ENCODE measurements at places on chromosomes 6 and 20.

DNA sequence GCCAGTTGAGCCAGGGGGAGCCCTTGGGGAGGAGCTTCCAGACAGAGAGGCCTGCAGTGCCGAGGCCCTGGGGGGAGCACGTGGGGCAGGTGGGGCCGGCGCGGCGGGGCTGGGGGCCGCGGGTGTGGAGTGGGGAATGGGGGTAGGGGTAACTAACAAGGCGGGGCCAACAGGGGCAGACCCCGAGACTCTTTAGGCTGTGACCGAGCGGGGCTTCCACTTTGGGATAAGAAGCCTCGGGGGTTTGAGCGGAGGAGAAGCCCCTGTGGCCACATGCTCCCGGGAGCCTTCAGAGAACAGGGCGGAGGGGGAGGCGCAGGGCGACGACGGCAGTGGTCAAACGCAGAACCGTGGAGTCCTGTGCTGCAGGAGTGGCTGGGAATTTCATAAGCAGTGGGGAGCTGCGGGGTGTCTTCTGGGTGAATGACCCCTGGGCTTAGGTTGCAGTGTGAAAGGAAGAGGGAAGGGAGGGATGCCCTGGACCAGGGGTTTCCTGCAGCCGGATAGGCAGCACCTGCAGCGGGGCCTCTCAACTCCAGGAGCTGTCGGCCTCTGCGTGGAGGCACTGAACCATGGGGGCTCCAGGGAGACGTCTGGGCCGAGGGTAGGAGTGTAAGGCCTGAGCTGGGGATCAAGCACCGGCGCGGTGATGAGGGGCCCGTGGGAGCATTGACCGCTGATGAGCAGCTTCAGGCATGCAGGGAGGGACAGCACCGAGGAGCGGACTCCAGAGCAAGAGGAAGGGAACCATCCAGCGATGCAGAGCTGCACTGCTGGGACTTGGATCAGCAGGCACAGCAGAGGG is 121.0 kb downstream of the SYNDIG1 start:
- no peak for DNase-seq

DNA sequence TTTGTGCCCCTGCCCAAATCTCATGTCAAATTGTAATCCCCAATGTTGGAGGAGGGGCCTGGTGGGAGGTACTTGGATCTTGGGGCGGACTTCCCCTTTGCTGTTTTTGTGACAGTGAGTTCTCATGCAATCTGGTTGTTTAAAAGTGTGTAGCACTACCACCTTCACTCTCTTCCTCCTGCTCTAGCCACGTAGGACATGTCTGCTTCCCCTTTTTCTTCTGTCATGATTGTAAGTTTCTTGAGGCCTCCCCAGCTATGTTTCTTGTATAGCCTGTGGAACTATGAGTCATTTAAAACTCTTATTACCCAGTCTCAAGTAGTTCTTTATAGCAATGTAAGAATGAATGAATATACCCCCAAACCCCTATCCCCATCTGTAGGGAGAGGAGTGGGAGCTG is 1013.7 kb upstream of the MAP3K7 start:
- no peak for DNase-seq

- DNase-seq, result no peak
Measured at GRCh38 chr6:52546678-52547077, 30.2 kb downstream of the TRAM2 start.

DNA sequence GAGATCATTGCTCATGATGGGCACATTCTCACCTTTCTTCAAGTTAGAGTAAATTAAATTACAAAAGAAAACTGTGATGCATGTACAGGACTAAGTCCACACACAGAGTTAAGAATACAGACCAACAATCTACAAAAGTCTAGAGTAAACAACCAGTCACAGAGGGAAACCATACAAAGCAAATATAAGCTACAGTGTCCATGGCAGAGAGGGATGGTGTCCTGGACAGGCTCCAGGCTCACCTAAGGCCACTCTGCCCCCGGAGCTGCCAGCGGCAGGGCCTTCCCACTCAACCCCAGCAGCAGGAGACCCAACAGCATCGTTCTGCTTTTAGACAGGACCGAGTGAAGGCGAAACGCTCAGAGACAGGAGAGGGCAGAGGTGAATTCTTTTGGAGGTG is 16.0 kb downstream of the PDE10A start:
- DNase-seq, result no peak

DNA sequence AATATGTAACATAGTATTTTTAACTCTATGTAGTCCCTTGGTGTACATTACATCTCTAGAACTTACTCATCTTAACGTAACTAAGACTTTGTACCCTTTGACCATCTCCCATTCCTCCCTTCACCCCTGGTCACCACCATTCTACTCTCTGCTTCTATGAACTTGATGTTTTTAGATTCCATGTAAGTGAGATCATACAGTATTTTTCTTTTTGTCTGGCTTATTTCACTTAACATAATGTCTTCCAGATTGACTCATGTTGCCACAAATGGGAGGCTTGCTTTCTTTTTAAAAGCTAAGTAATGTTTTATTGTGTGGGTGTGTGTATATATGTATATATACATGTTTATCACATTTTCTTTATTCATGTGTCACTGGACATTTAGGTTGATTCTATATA is 55.8 kb downstream of the TMEM200A start:
- no peak for DNase-seq

DNA sequence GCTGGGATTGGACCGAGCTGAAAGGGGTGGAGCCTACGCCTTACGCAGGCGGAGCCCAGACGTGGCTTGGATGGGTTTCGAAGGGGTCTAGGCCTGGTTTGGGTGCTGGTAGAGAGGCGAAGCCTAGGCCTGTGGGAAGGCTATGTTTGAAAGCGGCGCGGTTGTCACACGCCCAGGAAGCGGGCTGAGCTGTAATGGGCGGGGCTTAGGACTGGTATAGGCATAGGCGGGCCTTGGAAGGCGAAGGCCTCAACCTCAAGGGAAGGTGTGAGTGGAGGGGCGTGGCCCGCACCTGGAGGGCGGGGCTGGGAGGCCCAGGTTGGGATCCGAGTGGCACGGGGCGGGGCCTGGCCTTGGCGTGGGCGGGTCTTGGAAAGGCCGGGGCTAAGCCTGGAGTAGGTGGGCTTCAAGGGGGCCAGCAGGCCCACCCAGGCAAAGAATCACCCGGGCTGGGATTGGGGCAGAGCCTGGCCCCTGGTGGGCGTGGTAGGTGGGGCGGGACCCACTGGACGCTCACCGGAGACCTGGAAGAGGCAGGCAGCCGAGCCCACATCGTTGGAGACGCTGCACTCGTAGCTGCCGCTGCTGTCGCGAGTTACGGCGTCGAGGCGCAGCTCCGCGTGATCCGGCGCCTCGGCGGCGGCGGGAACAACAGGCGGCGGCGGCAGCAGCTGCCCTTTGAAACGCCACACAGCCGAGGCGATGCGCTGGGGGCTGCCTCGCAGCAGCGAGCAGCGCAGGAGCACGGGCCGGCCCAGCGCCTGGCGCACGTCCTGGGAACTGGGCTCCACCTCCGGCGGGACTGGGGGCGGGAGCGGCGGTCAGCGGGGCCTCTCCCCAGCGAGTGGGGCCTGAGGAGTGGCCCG is 49.0 kb downstream of the MDGA1 start:
- DNase-seq, result no peak

GRCh38 chr6:121592261-121592935 is 157.0 kb downstream of the GJA1 start:
- DNase-seq, result no peak

DNA sequence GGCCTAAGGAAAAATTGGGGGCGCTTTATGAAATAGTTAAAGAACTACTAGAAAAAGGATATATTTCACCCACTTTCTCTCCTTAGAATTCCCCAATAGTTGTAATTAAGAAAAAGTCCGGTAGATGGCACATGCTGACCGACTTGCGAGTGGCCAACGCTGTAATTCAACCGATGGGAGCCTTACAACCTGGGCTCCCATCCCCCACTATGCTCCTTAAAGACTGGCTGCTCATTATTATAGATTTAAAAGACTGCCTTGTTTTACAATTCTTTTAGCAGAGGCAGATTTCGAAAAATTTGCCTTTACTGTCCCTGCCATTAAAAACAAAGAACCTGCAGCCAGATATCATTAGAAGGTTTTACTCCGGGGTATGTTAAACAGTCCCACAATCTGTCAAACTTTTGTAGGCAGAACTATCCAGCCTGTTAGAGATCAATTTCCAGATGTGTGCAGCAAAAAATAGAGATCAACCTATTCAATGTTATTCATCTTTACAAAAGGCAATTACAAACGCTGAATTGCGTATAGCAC is 58.5 kb upstream of the PRSS16 start:
- DNase-seq, result peak; percentile 41

DNA sequence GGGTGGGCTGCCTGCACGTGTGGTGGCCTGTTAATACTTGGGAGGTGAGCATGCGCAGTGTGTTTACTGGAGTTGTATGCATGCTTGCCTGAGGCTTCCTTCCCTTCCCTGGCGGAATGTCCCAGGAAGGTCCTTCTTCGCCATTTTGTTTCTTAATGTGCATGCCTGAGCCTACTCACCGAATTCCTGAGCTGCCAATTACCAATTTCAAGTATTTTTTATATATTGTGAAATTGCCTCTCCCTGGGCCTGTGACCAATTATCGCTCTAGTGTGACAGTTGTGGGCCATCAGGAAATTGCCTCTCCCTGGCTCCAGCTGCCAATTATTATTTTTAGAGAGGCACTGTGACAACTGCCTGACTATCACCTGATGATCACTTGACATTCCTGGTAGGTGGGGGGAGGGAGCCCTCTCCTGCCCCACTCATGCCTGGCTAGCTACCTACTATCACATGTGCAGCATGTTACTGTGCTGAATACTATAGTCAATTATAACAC is 70.0 kb downstream of the FAM50B start:
- DNase-seq, result no peak

- DNase-seq, result no peak
Measured at GRCh38 chr20:49310705-49311104, 32.8 kb upstream of the ZNFX1 start.

DNA sequence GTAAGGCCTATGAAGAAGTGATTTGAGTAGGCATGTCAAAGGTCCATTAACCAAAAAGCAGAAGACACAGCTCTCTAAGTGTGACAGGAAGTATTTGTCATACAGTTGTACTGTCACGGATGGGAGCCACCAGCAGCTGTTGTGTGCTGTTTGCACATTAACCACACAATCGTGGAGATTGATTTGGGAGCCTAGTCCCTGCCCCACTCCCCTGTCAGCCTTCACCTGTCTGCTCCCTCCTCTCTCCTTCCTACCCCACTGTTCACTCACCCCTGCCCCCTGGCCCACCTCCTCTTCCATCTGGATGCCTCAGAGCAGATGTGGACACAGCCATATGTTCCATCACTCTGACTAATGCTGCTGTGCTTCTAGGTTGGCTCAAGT is 124.7 kb upstream of the SPACA1 start:
- DNase-seq, result no peak

DNA sequence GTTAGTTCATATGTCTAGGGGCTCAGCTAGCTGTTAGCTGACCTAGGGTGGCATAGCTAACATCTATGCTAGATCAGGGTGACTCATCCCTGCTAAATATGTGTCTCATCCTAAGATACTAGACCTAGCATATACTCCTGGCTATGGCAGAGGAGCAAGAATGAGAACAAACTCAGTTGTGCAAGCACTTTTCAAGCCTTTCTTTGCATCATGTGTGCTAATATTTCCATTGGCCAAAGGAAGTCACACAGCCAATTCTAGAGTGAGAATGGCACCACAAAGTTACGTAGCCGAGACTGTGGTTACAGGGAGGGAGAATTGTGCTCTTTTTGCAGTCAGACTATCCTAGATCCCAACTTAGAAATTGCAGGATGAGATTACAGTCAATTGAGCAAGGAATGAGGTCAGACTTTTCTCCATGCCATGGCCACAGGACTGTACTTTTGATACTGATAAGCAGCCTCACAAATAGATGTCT is 78.7 kb downstream of the PLCB4 start:
- no peak for DNase-seq

DNA sequence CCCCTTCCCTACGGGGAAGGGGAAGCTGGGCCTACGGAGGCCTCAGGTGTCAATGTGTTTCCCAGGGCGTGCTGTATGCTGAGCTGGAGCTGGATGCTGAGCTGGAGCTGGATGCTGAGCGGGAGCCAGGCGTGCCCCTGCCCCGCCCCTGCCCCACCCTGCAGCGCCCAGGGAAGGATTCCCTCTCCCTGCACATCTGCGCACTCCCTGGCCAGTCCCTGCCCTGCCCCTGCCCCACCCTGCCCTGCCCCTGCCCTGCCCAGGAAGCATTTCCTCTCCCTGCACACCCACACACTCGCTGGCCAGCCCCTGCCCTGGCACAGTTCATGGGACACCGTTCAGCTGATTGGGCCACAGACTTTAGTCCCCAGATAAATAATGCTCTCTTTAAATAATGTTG is 196.8 kb downstream of the SMOC2 start:
- DNase-seq, result no peak

GRCh38 chr6:169982461-169983386 is 231.3 kb downstream of the ERMARD start:
- no peak for DNase-seq

DNA sequence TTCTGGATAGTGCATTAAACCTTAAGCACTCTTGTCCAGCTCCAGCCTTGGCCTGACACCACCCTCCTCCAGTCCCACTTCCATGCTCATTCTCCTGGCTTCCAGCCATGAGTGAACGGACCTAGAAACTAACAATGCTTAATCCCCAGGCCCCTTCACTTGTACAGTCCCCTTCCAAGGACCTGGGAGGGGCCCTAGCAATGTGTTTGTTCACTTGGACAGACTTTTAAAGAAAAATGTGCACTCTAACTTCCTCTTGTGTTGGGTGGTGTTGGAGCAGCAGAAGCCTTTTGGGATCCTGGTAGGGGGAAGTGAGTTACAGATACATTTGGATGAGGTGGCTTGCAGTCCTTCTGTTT is 48.9 kb upstream of the CCN6 start:
- DNase-seq, result no peak

DNA sequence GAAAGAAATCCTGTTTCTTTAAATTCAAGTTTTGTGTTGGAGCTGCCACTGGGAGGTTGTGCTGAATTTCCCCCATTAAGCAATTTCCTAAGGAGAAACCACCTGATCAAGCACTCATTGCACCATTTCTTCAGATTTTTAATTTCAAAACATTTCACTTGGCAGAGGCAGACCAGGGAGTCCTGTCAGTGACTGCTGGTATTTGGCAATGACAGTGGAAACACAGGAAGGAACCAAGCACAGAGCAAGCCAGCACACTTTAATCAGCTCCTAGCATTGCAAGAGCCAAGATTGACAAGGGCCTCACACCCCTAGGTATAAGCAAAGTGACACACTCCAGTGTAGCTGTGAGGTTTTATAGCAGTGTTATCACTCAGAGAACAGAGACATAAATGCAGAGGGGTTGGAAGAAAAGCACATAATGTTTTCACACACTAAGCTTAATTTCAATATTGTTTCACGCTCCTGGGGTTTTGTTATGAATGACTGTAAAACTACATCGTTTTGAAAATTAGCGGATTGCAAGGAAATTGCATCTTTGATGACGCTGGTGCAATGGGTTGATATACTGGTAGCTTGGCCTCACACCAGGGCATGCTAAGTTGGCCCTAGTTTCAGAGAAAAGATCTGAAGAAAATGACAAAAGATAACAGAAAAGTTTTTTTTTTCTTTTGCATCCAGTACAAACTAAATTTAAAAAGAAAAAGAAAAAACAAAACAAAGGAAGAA is 768.4 kb downstream of the TFAP2A start:
- DNase-seq, result no peak

GRCh38 chr20:47054506-47054905 is 159.9 kb downstream of the EYA2 start:
- DNase-seq, result no peak

All from activated T-cell treated with anti-CD3 and anti-CD28 coated beads for 24 hours (primary cell).